ENCODE measurements at places on chromosomes 3 and 15. TPM values are rescaled to one million over a fixed set of nuclear protein-coding genes. Genes with fewer than 3 reads are reported as not detected.

DNA sequence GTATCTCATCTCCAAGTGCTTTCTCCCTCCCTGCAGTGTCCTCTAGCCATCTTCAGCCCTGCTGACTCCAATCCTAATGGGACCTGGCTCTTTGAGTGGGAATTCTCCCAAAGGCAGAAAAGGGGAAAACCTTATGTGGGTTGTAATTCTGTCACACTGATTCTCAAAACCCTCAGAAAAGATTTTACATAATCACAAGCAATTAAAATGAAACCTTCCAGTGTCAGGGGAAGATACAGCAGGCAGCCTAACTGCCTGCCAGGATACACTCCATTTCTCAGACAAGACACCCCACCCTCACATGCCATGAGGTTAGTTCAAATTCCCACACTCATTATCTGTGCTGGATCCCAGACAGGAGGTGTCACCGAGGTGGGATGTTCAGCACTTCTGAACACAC lies 121.4 kb downstream of the RFTN1 start:
- DNase-seq, result no peak

DNA sequence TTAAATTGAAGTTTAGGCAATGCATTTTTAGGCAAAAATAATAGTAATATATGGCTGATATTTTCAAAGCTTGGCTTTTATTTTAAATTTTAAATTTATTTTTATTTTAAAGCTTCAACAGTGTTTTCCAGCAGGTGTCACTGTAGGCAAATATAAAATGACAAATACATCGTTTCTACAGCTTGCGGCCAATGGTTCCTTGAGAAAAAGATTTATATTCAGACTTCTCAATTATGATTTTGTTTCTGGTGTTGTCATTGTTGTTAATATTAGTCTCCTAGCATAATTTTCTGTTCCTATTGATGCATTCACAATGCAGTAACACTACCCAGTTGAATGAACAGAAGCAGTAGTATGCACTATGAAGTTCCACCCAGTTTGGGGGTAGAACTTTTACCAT lies 220.7 kb upstream of the DNAJC19 start:
- peak; percentile 31 for DNase-seq

- no peak for DNase-seq
Observed at GRCh38 chr3:48233542-48233941, 7.4 kb upstream of the ZNF589 start.

DNA sequence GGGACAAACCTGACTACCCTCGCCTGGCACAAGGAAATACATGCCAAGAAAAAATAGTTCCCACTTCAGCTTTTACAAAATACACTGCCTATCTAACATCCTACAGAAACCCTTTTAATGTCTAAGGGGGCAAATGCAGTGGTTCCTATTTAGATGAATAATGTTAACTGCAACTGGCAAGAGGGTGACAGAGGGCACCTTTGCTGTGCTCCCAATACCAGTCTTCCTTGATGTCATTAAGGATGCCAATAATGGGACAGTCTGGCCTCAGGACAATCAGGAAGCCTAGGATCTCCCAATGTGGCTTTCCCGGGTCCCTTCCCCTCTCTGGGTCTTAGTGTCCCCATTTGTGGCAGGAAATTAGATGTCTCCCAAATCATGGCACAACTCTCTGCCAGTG lies 13.9 kb downstream of the CSRNP1 start:
- no peak for DNase-seq

LRRIQ4 gene
- 0.39 TPM for total RNA-seq

GRCh38 chr3:190562866-190563510 lies 49.1 kb downstream of the IL1RAP start:
- DNase-seq, result no peak

SPINK8 gene
- total RNA-seq, result not detected

DNA sequence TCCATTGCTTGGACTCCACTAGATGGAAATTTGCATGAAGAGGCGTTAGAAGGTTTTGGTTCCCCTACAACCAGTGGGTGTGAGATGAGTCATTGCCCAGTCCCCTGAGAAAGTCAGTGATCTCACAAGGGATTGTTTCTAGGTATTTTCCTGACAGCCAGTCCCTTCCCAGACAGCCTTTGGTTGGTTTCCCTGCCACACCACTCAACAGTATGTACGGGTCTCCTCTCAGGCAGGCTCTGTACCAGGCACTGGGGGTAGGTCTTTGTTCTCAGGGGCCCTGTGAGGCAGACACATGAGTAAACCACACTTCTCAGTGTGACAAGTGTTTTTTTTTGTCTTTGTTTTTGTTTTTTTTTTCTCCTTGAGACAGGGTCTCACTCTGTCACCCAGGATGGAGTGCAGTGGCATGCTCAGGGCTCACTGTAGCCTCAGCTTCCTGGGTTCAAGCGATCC lies 4.0 kb downstream of the LAMP3 start:
- peak; percentile 48 for DNase-seq
